ENCODE measurements at places on chromosomes 2 and 18.

GRCh38 chr2:154875999-154876398, 177.5 kb downstream of the KCNJ3 start:
- no peak for DNase-seq

DNA sequence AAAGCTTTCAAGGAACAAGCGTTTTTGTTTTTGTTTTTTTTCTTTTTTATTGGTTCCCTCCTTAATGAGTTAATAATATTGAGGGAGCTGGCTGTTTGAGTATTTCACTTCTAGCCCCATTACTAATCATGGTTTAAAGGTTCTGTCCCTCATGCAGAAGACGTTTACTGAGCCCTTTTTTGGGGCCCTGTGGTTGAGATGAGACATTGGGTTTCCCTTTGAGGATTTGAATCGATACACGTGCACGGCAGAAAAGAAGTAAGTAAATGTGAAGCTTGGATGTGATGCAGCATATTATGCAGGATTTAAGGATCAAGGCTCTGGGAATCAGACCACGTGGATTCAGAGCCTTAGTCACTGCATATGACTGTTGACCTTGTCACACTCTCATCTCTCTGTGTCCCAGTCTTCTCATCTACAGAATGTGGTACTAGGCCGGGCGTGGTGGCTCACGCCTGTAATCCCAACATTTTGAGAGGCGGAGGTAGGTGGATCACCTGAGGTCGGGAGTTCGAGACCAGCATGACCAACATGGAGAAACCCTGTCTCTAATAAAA, 1.0 kb upstream of the CHST10 start:
- no peak for DNase-seq

- DNase-seq = no peak
Measured at GRCh38 chr2:205166745-205167144, 515.6 kb upstream of the NRP2 start.

DNA sequence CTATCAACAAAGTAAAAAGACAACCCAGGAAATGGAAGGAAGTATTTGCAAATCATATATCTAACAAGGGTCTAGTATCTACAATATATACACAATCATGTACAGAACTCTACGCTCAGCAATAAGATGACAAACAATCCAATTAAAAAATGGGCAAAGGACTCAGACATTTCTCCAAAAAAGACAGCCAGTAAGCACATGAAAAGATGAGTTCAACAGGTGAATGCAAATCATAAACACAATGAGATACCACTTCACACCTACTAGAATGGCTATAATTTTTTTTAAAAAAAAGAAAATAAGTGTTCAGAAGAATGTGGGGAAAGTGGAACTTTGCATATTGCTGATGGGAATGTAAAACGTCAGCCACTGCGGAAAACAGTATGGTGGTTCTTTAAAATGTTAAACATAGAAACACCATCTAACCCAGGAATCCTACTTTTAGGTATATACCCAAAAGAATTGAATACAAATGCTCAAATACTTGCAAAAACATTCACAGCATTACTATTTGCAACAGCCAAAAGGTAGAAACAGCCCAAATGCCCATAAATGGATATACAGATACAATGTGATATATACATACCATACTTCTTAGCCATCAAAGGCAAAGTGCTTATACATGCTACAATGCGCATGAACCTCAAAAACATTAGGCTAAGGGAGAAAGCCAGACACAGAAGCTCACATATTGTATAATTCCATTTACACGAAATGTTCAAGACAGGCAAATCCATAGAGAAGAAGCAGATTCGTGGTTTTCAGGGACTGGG, 121.2 kb downstream of the CABYR start:
- no peak for DNase-seq

DNA sequence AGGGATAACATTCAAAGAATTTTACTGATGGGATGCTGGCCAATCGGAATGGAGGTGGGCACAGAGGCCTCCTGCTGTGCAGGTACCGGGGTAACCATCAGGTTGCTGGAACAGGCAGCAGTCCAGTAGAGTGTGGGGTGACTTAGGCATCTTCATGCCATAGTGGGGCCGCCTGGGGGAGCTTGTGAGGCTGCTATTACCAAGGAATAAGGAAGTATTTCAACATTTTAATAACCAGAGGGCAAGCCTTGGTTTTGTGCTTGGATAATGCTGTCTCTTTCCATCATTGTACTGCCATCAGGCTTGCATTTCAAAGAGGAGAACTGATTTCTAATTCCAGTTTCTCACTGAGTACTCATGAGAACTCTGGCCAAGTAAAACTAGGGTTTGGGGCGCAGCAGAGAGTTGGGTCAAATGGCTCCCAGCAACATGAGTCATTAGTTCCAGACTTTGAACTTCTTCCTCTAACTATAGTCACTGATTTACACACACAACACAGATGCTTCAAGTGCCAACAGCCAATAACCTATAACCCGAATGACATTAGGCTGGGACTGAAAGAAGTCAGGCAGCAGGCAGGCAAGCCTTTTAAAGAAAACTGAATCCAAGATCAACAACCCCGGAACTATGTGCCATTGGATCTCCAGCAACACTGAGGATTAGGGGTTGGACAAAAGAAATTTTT, 56.1 kb upstream of the FHL2 start:
- peak; percentile 49 for DNase-seq
